ENCODE measurements at places on chromosomes 7 and 10. TPM values are rescaled to one million over a fixed set of nuclear protein-coding genes. Genes with fewer than 3 reads are reported as not detected.

TMEM140 gene
- 4.5 TPM for total RNA-seq

GRCh38 chr7:47763063-47763974 lies 181.4 kb upstream of the TNS3 start:
- no peak for DNase-seq
- H3K4me3 ChIP-seq: no peak overlapping the region
- no peaks in the 10 kb centered on the region for H3K27me3 ChIP-seq
- H3K36me3 ChIP-seq: no peaks in the 10 kb centered on the region

DNA sequence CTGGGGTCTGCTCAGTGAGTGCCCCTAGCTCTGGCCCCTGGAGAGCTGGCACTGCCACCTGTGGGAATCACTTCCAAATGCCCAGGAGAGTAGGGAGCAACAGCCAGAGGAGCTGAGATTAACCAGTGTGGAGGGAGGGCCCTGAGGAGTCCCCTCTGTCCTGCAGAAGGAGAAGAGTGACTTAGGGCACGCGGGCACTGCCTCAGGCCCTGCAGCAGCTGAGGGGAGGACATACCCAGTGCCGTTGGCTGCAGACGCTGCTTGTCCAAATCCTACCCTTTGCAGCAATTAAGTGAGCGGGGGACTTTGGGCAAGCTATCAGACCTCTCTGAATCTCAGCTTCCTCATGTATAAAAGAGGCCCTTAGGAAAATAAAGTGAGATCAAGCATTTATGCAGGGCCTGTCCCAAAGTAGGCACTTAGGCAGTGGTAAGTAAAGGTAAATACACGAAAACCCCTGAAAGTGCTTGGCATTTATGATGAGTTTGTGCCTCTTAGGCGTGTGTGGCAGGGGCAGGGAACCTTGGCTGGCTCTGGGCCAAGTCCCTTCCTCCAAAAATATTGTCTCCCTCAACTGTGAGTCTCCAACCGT lies 16.9 kb downstream of the PRF1 start:
- H3K4me1 ChIP-seq: peaks cover 22% of the 10 kb centered on the region
- peaks cover 6% of the 10 kb centered on the region for H3K27me3 ChIP-seq
- no peak overlapping the region for H3K27ac ChIP-seq

DNA sequence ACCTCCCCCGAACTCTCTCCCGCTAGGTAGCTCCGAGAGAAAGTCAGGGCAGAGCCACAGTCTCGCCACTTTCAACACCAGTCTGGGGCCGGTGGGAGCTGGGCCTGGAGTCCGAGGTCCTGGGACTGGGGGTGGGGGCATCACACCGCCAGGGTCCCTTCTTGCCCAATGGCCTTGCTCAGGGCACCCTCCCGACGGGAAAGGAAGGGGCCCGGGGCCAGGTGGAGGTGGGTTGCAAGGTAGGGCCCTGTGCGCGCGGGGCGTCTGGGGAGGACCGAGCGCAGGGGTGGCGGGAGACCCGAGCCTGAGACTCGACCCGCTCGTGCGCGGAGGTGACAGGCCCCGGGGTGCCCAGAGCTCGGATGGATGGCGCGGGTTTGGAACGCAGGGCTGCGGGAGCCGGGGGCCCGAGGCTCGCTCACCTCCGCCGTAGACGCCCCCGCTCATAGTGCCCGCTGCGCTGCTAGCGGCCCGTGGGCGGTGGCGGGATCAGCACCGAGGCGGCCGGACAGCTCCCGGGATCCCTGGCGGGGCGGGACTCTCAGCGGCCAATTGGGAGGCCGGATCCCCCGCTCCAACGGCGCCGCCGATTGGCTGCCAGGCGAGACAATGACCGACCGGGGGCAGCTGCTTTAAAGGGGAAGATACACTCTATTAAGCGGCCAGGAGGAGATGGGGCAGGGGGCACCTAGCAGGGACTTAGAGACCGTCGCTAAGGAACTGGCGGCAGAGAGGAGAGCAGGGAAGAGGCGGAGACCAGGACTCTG lies at the start of gene ACTL6B:
Gene ACTL6B (minus strand): TSS at position 541 of the 767 bp plus-strand sequence. CDS start 94 bp downstream, at position 447.
- H3K4me1 ChIP-seq: no peaks in the 10 kb centered on the region
- no peak within 1 kb of the TSS for H3K4me3 ChIP-seq
- H3K27ac ChIP-seq: no peak within 1 kb of the TSS
- peaks cover 33% of the 10 kb centered on the region for H3K27me3 ChIP-seq
- peak; percentile 67 for DNase-seq

DNA sequence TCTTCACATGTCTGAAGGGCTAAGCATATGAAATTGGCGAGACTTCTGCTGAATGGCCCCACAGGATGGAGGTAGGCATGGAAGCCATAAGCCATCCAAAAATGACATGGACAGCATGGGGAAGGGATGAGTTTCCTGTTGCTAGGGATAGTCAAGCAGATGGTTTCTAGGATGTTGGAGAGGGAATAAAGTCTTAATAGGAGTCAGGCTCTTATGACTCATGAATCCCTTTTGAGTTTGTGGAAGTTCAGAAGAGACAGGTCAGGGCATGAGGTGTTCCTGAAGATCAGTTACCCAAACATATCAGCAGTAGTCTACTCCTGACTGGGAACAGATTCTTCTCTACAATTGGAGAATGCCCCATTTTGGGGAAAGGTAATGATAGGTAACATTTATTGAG lies 243.9 kb downstream of the REEP3 start:
- no peaks in the 10 kb centered on the region for H3K36me3 ChIP-seq
- H3K27ac ChIP-seq: no peak overlapping the region
- H3K4me1 ChIP-seq: no peaks in the 10 kb centered on the region
- DNase-seq: no peak
- H3K4me3 ChIP-seq: no peak overlapping the region

- no peak overlapping the region for H3K27ac ChIP-seq
- no peaks in the 10 kb centered on the region for H3K27me3 ChIP-seq
- H3K36me3 ChIP-seq: no peaks in the 10 kb centered on the region
- DNase-seq: no peak
- H3K4me3 ChIP-seq: no peak overlapping the region
These were observed 131.8 kb downstream of the HECW1 start for GRCh38 chr7:43244232-43244631.

DNA sequence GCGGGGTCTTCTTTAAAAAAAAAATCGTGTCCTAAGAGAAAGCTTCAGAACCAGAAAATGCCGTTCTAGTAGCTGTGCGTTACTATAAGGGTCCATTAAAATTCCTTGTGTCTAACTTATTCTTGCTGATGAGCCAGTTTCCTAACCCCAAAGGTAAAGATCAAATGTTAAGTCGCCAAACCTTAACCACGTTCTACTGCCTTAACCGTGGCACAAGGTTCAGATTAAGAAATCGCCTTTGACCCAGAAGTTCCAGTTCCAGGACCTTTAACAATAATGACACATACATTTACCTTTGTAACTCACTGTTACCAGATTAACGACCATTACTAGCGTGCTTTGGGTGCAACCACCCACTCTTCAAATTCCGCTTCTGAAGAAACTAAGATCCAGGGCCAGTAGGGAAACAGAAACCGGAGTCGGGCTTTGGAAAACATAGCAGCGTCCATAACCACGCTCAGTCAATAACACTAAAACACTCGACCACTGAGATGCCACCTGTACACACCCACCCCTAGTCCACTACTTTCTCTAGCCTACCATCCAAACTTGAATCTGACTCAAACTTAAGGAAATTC lies 620 bp downstream of the BET1 start:
- peaks cover 2% of the 10 kb centered on the region for H3K36me3 ChIP-seq
- H3K4me3 ChIP-seq: peak overlapping the region; percentile 97
- no peak for DNase-seq
- peak overlapping the region; percentile 97 for H3K27ac ChIP-seq
- H3K4me1 ChIP-seq: peaks cover 35% of the 10 kb centered on the region

- no peaks in the 10 kb centered on the region for H3K36me3 ChIP-seq
- H3K27ac ChIP-seq: no peak overlapping the region
- H3K4me3 ChIP-seq: no peak overlapping the region
- no peak for DNase-seq
- peaks cover 3% of the 10 kb centered on the region for H3K27me3 ChIP-seq
These were observed 33.0 kb upstream of the SLC25A13 start for GRCh38 chr7:96354881-96355280.

GTF2I gene
- 203 TPM for total RNA-seq

DNA sequence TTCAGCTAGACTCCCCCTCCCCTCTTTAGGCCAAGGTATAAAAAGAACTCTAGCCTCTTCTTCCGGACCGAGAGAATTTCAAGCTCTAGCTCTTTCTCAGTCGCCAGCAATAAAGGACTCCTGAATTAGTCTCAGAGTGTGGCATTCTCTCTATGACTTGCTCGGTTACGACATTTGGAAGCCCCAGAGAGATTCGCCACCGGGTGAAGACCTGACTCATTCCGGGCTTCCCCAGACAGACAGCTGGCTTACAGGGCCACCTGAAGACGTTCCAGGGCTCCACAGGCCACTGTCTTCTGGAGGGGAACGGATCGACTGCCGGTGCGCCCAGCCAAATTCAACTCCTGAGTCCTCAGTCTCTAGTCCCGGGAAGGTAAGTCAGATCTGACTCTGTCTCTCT lies at the start of gene AKR1B15:
Gene AKR1B15 (plus strand): TSS at position 234 of the 400 bp plus-strand sequence. CDS start 15,510 bp downstream, outside the sequence.
- H3K4me3 ChIP-seq: no peak within 1 kb of the TSS
- no peak within 1 kb of the TSS for H3K27ac ChIP-seq
- H3K36me3 ChIP-seq: no peaks in the 10 kb centered on the region

DNA sequence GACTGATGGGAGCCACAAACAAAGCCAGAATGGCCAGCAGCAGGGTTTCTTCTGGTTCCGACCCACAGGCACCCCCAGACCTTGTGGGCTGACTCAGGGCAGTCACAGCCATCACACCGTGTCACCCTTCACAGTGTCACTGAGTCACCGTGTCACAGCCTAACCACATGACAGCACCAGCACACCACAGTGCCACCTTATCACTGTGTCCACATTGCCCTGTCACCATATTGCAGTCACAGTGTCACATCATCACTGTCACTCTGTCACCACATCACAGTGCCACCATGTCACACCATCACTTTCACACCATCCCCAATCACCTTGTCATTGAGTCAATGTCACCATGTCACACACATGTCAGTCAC lies 77.0 kb downstream of the OAT start:
- H3K27me3 ChIP-seq: no peaks in the 10 kb centered on the region
- DNase-seq: peak; percentile 40
- H3K27ac ChIP-seq: no peak overlapping the region
- peaks cover 15% of the 10 kb centered on the region for H3K4me1 ChIP-seq
- no peak overlapping the region for H3K4me3 ChIP-seq

DNA sequence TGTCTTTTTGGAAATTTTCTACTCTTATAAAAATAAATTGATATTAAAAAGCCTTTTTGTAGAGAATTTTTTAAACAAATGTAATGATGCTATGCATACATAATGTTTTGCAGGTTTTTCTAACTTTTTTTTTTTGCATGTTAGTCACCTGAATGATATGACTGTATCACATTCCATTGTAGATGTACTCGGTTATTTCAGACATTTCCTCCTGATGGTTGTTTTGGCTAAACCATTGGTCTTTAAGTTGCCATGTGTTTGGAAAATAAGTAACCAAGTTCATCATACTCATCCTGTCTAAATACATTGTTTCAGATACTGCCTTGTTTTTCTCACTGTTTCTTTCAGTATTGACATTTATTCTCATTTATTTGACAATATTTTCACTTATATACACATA lies 25.8 kb downstream of the NHLRC2 start:
- peaks cover 32% of the 10 kb centered on the region for H3K36me3 ChIP-seq
- peaks cover 15% of the 10 kb centered on the region for H3K4me1 ChIP-seq
- DNase-seq: no peak
- no peak overlapping the region for H3K27ac ChIP-seq
- H3K27me3 ChIP-seq: no peaks in the 10 kb centered on the region

GRCh38 chr10:131724891-131725580 lies 175.8 kb upstream of the PPP2R2D start:
- no peak overlapping the region for H3K4me3 ChIP-seq
- no peaks in the 10 kb centered on the region for H3K4me1 ChIP-seq
- DNase-seq: no peak
- H3K36me3 ChIP-seq: no peaks in the 10 kb centered on the region

GRCh38 chr10:6035101-6035834 lies 26.9 kb downstream of the IL2RA start:
- DNase-seq: no peak
- peaks cover 83% of the 10 kb centered on the region for H3K36me3 ChIP-seq
- H3K4me3 ChIP-seq: no peak overlapping the region

ANKRD30A gene
- not detected for total RNA-seq

PNLIP gene
- not detected for total RNA-seq

DNA sequence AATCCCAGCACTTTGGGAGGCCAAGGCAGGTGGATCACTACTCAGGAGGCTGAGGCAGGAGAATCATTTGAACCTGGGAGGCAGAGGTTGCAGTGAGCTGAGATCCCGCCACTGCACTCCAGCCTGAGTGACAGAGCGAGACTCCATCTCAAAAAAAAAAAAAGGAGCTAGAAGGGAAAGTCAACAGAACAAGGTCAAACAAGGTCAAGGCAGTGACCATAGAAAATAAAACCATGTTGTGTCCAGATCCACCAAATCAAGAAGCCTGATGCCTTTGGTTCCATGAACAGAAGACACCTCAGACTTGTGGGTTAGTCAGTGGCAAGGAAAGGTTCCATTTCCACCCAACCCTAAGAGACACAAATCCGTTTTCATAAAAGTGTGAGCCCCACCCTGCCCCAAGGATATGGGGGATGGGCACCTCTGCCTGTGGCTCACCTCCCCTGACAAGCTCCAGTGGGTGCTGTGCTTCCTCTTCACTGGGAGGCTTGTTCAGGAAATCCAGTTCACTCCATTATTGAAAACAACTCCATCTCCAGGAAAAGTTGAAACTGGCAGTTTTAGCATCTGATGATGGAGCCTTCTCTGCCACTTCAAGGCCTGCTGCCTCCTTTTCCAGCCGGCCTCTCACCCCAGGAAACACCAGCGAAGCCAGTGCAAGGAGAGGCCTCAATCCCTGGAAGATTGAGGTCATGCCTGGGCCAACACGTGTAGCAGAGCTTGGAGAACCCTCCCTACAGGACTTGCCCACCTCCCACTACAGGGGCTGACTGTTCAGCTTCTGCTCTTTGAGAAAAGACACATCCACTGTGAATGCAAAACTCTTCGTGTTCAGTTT lies 152.9 kb downstream of the NRF1 start:
- no peak for DNase-seq
- no peaks in the 10 kb centered on the region for H3K36me3 ChIP-seq
- no peak overlapping the region for H3K27ac ChIP-seq
- no peaks in the 10 kb centered on the region for H3K4me1 ChIP-seq

RELN gene
- not detected for total RNA-seq

DNA sequence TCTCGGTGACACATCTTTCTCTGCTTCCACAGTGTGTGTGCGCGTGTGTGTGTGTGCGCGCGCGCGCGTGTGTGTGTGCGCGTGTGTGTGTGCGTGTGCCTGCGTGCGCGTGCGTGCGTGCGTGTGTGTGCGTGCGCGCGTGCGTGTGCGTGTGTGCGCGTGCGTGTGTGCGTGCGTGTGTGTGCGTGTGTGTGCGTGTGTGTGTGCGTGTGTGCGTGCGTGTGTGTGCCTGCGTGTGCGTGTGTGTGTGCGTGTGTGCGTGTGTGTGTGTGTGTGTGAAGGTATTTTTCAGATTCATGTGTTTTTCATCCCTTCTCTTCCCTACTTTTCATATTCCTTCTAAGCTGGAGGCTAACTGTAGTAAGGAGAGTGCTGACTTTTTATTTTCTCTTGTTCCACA lies 148.4 kb downstream of the CREB5 start:
- no peak overlapping the region for H3K4me3 ChIP-seq
- H3K4me1 ChIP-seq: no peaks in the 10 kb centered on the region
- no peak for DNase-seq
- no peaks in the 10 kb centered on the region for H3K27me3 ChIP-seq

Measured in activated T-helper 1 cell treated with anti-CD3 and anti-CD28 coated beads, Interleukin-12 subunit alpha, Interleukin-12 subunit beta, Interleukin-2, Interleukin-4 antibody, amounts not matched to agents 30 ng/mL and 10 ng/mL and 1 ng/mL, durations not matched to agents 14 hours and 24 hours and 36 hours (primary cell).